Peyer's patch (tissue), 4 donors: ENCODE measurements at places on chromosomes 2 and 18. TPM values are rescaled to one million over a fixed set of nuclear protein-coding genes. Genes with fewer than 3 reads are reported as not detected.

- no peak for DNase-seq
Observed at GRCh38 chr18:73249030-73249429, 381.2 kb upstream of the NETO1 start.

DNA sequence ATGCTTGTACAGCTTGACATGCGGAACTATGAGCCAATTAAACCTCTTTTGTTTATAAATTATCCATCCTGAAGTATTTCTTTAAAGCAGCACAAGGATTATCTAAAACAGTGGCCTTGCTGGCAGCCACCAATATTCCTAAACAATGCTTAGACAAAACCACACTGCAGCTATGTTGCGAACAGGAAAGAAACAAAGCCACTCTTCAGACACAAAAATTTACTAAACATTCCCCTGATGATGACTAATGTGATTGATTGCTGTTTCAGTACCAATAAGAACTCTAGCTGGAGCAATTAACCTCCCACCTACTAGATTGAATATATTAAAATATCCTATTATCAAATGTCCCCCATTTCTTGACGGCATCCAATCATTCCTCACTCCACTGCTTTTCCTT lies 325.8 kb upstream of the REG3G start:
- no peak for DNase-seq

GRCh38 chr18:11137400-11137799 lies 12.0 kb downstream of the PIEZO2 start:
- no peak for DNase-seq

Gene ALPP
- not detected for total RNA-seq

Gene CHRNG
- total RNA-seq = not detected

Gene NCL
- total RNA-seq = 661 TPM
